Psoas muscle (tissue), 8 donors: ENCODE measurements at places on chromosomes 6 and 20. TPM values are rescaled to one million over a fixed set of nuclear protein-coding genes. Genes with fewer than 3 reads are reported as not detected.

DNA sequence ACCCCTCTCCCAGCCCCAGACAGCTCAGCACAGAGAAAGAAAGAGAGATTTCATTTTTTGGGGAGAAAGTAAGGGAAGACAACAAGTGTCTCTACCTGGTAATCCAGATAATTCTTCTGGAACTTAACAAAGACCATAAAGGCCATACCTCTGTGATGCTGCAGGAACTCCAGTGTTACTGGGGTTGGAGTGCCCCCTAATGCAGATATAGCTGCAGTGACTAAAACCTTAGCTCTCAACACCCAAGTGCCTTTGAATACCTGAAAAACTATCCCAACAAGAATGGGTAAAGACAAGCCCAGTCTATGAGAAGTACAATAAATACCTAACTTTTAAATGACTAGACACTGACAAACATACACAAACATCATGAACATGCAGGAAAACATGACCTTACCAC is 365.3 kb upstream of the PTCHD4 start:
- DNase-seq = no peak

- no peak for DNase-seq
Measured at GRCh38 chr6:45479834-45480751, 102.4 kb upstream of the SUPT3H start.

DNA sequence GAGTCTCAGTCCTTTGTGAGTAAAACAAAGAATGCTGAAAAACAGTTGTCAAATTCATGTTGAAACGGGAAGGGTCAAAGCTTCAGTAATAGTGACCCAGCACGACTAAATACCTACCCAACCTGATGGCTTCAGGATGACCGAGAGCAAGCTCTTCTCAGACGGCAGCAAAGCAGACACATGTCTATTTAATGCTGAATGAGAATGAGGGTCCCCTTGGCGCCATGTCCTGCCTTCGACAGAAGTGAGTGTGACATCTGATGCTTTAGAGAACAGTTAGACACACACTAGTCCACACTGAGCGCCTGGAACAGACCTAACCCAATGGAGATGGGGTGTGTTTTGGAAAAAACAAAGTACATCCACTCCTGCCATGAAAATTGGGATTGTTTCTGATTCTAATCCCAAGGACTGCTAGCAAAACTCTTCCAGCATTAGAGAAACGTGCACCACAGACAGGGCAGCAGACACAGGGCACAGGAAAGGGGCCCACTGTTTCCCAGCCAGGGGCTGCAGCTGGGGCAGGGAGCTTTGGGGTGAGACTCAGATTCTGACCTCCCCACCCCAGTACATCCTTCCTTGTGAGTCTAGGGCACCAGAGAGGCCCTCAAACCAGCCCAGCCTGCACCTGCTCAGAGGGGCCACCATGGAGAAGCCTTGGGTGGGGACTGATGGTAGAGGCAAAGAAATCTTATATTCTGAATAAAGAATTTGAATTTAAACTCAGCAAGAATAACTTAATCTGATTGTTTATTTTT is 76.5 kb downstream of the C6orf118 start:
- DNase-seq = no peak

GRCh38 chr20:17662333-17663039 is 19.6 kb downstream of the RRBP1 start:
- DNase-seq = no peak

- no peak for DNase-seq
Measured at GRCh38 chr6:113414511-113414910, 442.6 kb upstream of the MARCKS start.

DNA sequence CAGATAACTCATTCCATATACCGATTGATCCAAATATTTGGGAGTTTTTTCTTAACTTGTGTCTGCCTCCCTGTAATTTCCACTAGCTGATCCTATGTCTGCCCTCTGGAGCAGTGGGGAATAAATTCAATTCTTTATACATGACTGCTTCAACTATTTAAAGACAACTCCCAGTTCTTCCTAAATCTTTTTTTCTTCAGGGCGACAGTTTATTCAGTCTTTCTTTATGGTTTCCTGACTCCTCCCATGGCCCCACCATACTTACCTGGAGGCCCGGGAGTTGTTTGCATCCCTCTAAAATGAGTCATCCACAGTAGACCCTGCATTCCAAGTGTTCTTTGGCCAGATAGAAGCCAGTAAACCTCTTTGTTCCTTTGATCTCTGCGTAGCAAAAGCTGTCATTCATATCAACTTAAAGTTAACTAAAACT is 73.6 kb downstream of the LCA5 start:
- no peak for DNase-seq

GRCh38 chr6:25057111-25057905 is 121.5 kb upstream of the RIPOR2 start:
- no peak for DNase-seq

GRCh38 chr6:17207281-17207680 is 73.9 kb upstream of the RBM24 start:
- DNase-seq = no peak

GRCh38 chr6:126983779-126984178 is 134.7 kb upstream of the RSPO3 start:
- no peak for DNase-seq

- DNase-seq = no peak
Measured at GRCh38 chr20:25499031-25499430, 86.3 kb downstream of the NINL start.

- no peak for DNase-seq
Measured at GRCh38 chr20:8997701-8998117, 71.2 kb upstream of the PLCB4 start.

DNA sequence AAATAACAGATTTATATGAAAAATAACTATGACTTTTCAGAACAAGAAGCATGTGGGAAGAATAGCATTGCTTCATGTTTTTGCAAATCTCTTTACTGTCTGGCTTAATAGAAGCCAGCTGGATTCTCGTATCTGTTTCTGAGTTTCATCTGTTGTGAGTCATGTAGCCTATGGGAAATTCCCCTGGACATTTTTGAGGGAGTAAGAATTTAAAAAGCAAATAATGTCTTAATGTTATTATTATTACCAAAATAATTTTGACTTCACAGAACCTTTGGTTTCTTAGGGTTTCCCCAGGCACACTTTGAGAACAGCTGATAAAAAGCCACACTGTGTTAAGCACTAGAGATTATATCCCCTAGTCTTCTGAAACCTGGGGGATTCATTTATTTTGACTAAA is 75.8 kb downstream of the SYCP2L start:
- DNase-seq = no peak

DNA sequence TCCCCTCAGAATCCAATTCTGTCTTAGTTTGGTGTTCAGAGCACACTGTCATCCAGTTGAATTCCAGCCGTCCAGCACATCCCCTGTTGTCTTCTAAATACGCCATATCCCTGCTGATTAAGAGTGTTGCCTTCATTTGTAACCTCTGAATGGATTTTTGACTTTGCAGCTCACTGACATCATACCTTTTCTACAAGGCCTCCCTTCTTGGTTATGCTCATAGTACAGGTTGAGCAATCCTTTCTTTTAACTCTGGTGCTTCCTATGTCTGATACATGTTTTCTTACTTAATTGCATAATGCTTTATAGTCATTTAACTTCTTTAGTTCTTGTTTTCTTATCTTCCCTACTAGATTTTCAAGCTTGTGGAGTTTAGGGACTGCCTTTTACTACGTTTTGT is 36.4 kb downstream of the XRN2 start:
- DNase-seq = no peak

DNA sequence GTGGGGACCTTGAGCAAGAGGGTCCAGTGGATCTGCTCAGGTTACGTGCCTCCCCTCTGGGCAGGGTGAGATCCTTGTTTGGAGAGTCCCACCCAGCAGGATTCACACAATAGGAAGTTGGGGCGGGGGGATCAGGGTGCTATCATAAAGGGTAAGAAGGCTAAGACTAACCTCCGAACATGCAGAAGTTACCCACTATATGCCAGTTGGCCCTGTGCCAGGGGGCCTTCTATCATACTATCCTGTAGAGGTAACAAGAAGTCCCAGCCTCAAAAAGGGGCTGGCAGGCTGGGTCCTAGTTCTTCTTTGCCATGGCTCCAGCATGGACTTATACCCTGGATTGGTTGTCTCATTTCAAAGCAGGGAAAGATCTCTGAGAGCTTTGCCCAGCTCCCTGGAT is 94.1 kb downstream of the CDH26 start:
- no peak for DNase-seq

DNA sequence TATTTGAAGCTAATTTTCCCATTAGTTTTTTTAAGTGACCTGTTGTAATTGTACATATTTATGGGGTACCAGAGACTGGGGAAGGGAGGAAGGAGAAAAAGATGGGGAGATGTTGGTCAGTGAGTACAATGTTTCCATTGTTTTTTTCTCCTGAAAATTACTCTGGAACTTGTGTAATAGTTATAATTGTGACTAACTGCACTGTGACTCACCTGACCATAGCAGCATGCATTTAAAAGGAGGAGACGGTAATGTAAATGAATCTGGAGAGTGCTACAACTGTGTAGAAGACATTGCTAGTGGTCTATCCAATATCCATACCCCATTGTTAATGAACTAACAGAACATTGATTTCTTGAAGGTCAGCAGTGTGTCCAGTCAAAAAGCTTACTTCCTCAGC is 133.4 kb downstream of the RFPL4B start:
- DNase-seq = no peak

GRCh38 chr20:62980970-62981369 is 25.8 kb downstream of the BHLHE23 start:
- DNase-seq = no peak

The RSPH9 gene
- 0.11 TPM for total RNA-seq

The PBX2 gene
- total RNA-seq = 46.7 TPM

The RCAN2 gene
- 69.5 TPM for total RNA-seq

The SUMO4 gene
- 0.32 TPM for total RNA-seq

The MYB gene
- not detected for total RNA-seq

The HLA-DRB1 gene
- 49.4 TPM for total RNA-seq

The BHLHE23 gene
- not detected for total RNA-seq

The CYP24A1 gene
- total RNA-seq = not detected
